ENCODE measurements at places on chromosomes 1 and 21. TPM values are rescaled to one million over a fixed set of nuclear protein-coding genes. Genes with fewer than 3 reads are reported as not detected.

GSTM3 gene
- total RNA-seq = 1.6 TPM

DNA sequence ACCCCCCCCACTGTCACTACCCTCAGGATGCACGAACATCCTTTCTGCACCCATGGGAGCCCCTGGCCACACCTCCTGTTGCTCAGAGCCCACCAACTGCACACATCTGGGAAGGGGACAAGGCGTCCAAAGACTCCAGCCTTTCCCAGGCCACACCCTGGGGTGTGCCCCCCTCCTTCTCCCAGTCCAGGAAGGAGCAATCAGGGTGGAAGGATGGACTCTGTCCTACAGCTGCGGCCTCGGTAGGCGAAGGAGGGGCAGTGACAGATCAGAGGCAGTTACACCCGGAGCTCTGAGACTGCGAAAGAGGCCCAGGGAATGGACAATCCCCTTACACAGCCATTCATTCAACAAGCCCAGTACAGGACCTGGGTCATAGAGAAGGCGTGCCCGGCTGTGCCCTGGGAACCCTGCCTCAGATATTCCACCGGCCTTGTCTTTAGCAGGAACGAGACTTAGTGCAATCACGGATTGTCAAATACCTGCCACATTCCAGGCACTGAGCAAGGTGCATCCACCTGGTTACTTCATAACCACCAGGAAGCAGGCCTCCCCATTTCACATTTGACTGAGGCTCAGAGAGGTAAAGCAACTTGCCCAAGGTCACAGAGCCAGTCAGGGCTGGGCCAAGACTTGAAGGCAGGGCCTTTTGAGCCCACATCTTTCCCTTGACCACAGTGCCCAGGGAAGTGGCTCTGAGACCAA, 9.4 kb downstream of the HSPG2 start:
- DNase-seq = no peak

DNA sequence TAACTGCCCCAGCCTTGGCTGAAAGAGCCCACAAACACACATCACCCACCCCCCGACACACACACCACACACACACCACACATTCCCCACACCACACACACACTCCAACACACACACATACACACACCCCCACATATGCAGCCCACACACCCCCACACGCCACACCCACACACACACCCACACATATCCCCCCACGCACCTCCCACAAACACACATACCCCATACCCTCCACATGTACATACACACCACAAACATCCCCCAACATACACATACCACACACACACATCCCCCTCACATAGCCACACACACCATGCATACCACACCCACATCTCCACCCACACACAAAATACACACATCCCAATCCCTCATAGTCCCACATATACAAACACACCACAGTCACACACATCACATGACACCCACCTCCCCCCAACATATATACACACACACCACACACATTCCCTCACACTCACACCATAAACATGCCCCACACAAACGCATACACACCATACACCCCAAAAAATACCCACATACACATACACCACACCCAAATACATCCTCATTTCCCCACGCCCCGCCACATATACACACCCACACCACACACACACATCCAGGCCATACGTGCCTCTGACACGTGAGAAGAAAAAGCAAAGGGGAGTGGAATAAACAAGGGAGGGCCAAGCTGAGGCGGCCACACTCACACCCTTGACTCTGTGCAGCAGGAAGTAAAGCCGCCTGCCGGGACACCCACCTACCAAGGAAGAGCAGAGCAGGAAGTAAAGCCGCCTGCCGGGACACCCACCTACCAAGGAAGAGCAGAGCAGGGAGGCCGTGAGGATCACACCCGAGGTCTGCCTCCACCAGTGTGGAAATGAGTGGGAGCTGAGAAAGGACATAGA, 53.7 kb downstream of the HSF2BP start:
- DNase-seq = no peak

DNA sequence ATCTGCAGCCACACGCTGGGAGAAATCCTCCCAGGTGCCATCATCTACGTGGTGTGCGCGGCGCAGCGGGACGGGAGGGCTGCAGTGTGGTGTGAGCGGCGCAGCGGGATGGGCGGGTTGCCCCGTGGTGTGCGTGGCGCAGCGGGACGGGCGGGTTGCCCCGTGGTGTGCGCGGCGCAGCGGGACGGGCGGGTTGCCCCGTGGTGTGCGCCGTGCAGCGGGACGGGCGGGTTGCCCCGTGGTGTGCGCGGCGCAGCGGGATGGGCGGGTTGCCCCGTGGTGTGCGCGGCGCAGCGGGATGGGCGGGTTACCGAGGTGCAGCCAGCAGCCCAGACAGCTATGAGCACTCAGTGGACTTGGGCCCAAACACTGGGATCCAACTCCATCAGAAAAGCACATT, 4.7 kb downstream of the WRAP73 start:
- DNase-seq = no peak

GRCh38 chr1:39936724-39937491, 18.0 kb upstream of the MFSD2A start:
- DNase-seq = no peak

DNA sequence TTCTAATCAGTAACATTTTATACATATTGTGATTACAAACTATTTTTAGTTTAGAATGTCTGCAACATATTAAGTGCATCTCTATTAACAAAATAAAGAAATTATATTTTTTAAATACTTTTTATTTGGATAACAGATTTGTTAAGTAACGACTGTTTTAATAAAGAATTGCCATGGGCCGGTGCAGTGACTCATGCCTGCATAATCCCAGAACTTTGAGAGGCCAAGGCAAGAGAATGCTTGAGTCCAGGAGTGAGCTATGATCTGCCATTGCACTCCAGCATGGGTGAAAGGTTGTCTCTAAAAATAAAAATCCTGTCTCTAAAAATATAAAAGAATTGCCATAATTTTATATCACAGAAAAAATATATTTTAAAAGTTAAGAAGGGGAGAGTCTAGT, 4.1 kb downstream of the LRRIQ3 start:
- DNase-seq = no peak

GRCh38 chr21:29496337-29496736, 197.6 kb downstream of the BACH1 start:
- DNase-seq = no peak

DNA sequence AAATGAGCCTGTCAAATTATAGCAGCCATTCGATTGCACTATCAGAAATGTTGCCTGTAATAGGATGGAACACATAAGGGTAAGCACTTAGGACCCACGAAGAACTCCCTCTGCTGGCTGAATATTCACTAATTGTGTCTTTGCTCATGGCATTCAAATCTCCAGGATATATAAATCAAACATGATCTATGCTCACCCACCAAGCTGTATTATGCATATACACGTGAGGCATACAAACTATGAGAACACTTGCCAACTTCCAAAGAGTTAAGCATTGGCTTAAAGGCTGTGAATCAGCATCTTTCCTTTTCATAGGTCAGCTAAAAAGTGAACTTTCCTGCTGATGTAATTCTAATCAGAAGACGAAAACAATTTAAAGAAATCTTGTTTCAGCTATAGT, 34.5 kb downstream of the TMPRSS15 start:
- no peak for DNase-seq

DNA sequence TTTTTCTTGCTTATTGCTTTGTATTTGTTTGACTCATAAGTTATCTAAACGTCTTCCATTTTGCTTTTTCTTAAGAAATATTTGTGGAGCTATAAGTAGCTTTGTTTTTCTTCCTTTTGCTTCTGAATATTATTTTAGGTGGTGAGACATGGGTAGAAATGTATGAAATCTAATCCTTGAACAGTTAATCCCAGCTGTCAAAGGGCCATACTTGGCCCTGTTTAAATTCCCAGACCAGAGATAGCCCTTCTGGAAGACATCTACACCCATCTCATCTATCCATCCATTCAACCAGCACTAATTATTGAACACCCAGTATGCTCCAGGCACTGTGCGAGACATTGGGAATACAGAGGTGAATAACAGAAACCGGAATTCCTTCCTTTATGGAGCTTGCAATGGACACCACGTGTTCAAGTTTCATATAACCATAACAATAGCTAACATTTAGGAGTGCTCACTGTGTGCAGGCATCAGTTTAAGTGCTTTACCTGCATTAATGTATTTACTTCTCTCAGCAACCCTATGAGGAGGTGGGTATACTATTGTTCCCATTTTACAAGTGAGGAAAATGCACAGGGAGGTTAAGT, 8.7 kb downstream of the TACSTD2 start:
- DNase-seq = no peak

DNA sequence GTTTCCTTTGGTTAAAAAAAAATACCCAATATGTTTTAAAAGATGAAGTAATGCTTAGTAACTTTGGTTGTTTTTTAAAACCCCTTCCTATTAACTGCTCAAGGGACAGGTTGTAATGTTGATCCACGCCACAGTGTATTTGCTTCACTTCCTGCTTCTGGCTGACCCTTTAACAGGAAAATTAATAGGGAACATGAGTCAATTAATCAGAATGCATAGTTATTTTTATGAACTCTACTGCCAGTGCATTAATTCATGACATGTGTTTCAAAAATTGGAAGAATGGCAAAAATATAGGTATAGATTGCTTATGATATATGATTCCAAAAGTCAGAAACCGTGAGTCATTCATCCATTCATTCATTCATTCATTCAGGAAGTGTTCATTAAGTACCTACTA, 204.8 kb downstream of the SETD4 start:
- no peak for DNase-seq

- DNase-seq = peak; percentile 95
Observed at GRCh38 chr1:156126630-156127534, 12.4 kb downstream of the LMNA start.

- no peak for DNase-seq
Observed at GRCh38 chr21:45992301-45993209, 11.0 kb downstream of the COL6A1 start.

DNA sequence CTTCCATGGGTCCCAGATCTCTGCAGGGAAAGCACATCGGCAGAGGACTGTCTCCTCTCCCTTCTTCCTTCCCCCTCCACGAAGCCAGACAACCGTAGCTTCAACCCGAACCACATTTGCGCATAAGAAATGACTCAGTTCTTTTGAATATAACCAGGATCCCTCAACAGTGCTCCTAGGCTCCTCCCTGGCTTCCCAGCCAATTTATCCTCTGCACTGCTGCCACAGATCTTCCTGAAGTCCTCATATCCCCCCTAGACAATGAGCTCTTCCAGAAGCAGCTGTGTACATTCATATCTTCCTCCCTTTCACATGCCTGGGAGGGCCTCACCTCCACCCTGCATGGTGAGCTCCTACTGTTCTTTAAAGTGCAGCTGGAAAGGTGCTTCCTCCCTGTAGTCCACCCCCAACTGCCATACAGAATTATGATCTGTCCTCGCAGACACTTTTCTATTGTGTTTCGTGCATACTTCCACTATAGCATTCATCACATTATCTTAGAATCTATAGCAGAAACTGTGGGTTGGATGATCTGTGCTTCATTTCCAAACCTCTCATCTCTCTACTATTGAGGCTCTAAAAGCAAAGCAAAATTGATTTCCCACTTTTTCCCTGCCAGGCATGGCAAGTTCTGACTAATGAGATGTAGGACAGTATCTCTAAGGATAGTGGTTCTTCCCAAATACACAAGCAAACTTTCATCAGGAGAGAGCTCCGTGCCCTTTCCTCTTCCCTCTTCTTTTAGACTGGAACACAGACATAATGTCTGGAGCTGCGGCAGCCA, 179.3 kb upstream of the HMGB4 start:
- DNase-seq = no peak

GRCh38 chr1:70714149-70714548, 303.1 kb downstream of the CTH start:
- DNase-seq = no peak

DNA sequence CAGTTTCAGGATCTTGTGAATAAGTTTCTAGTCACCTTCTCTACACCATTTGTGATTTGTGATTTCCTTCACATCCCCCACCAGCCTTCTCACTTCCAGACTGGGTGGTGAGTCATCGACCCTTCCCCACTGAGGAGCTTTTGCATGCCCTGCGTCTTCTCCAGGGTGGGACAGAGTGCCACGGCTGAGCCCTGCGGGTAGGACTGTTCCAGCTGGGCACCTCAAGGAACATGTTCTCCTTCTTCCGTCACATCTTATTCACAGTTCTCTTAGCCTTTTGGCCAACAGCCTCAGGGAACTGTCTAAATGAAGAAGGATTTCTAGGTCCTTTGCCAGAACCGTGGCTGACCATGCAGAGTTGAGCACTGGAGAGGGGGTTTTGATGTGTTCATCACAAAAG, 116.5 kb downstream of the TMEM53 start:
- DNase-seq = no peak

MTMR11 gene
- total RNA-seq = 2.2 TPM

GRCh38 chr1:235697508-235697907, 47.9 kb upstream of the GNG4 start:
- DNase-seq = no peak

NBPF19 gene
- total RNA-seq = 13.2 TPM

- peak; percentile 10 for DNase-seq
Observed at GRCh38 chr1:179366093-179366800, 476 bp downstream of the AXDND1 start.

PADI2 gene
- total RNA-seq = not detected

- DNase-seq = no peak
Observed at GRCh38 chr1:62090016-62090415, 104.6 kb upstream of the L1TD1 start.

NBPF10 gene
- 1.7 TPM for total RNA-seq

DNA sequence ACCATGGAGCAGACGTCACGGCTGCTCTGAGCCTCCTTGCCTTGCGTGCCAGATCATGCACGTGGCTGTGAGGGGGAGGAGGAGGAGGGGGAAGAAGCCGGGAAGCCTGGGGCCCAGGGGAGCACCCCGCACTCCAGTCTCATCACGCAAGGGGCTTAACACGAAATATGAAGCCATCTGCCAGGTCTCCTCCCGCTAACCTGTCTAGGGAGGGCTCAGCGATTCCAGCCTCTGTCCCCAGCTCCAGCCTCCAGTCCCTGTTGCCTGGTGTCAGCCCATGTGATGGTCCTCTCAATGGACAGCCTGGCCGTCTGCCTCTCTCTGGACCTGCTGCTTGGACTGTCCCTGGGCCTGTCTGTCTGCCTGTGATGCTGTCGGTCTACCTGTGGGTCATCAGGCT, 22.5 kb upstream of the C1QA start:
- no peak for DNase-seq

DNA sequence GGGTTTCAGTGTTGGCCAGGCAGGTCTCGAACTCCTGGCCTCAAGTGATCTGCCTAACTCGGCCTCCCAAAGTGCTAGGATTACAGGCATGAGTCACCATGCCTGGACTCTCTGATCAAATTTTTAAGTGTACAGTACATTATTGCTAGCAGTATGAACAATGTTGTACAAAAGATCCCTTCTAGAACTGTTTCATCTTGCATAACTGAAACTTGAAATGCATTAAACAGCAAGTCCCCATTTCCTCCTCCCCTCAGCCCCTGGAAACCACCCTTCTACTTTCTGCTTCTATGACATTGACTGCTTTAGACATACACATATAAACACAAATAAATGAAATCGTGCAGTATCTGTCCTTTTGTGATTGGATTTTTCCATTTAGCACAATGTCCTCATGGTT, 463.4 kb downstream of the PTPRC start:
- DNase-seq = no peak

GRCh38 chr1:213987927-213988506, at the start of gene PROX1:
TSS of gene PROX1 (plus strand) at chr1:213987973. CDS start at chr1:213996536, 8,563 bp downstream.
- DNase-seq = peak; percentile 61

GRCh38 chr1:93056214-93056613, 22.9 kb upstream of the MTF2 start:
- DNase-seq = peak; percentile 13

GRCh38 chr1:227586733-227587132, 23.4 kb downstream of the ZNF678 start:
- no peak for DNase-seq

- no peak for DNase-seq
Observed at GRCh38 chr1:68149907-68150306, 82.4 kb downstream of the WLS start.

Measured in activated CD4-positive, alpha-beta memory T cell treated with anti-CD3 and anti-CD28 coated beads for 36 hours (primary cell).